Endothelial cell (in vitro differentiated cells): ENCODE measurements at places on chromosomes 7 and 10.

DNA sequence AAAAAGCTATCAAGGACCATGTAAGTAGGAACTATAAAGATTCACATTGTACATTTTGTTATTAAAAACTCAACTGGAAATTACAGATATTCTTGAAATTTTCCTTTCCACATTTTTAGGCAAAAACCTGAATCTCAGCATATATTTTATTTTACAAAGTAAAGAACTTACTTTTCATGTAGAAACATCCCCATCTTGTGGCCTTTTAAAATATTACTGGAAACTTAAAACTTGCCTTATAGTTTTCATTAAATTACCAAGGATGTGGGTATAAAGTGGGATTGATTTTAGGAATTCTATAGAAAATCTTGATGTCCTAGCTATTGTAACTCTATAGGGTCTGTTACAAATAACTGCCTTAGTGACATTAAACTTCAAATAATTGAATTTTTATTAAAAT lies 10.6 kb downstream of the DBF4 start:
- DNase-seq = no peak

GRCh38 chr7:123612024-123612423 lies 10.4 kb downstream of the ASB15 start:
- no peak for DNase-seq

DNA sequence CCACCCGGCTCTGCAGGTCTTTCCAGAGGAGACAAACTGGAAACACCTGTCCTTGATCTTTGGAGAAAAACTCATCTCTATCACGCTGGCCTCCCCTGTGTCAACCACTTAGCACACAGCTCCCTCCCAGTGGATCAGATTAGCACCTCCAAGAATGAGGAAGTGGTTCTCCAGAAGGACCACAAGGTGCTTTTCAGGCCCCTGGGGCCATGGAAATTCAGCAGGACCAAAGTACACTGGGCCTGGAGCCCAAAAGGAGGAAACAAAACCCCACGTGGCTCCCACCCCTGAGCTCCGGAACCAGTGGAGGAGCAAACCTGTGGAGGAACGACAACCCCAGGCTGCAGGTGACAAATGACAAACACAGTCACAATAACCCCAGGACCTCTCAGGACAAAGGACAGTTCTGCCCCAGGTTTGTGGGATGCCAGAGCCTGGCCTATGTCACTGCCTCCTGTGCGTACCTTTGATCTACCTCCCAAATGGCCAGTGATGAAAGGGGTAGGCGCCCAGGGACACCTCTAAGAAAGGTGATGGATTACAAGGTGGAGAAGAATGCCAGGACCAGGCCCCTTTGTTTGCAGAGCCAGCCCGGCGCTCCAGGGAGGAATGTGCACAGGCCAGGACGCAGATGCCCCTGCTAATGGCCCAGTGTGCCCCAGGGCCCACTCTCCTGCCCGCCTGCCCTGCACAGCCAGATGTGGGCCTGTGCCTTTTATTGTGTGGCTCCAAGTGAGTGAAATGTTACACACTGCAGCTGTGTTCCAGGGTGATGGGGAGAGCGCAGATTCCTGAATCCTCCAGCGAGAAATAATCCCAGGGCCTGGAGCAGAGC lies 5.7 kb downstream of the TNS3 start:
- DNase-seq = no peak

- DNase-seq = peak; percentile 62
Measured at GRCh38 chr7:142557971-142558582, 191.2 kb upstream of the PRSS1 start.

DNA sequence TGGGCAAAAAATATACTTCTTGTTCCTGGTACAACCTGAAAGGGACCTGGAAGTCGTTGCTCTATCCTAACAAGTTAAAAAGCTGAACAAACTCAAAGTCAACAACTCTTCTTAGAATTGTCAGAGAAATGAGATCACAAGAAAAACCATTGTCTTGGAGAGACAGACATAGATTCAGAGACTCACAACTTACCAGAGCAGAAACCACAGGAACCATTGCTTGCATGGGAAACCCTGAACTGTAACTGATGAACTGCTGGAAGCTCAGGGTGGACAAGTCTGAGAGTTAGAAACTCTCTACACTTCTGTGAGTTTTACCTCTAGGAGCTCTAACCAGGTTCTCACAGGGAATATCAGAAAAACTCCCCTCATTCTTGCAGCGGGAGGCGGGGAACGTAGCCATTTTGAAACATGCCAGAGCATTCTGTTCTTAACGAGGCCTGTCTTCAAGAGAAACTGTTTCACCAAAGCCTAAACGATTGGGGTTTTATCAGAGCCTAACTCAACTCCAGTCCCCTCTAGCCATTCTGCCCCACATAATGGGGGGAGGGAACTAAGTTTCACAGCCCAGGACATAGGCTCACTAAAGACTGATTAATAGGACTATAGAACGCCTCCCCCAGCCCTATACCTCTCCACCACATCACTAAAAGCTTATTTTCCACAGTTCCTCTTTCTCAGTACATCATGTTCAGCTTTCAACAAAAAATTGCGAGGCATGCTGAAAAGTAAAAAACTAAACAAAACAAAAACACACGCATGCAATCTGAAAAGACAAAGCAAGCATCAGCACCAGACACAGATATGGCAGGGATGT lies 12.0 kb upstream of the GSDME start:
- no peak for DNase-seq

GRCh38 chr10:34967335-34967880 lies 122.7 kb downstream of the CUL2 start:
- no peak for DNase-seq

DNA sequence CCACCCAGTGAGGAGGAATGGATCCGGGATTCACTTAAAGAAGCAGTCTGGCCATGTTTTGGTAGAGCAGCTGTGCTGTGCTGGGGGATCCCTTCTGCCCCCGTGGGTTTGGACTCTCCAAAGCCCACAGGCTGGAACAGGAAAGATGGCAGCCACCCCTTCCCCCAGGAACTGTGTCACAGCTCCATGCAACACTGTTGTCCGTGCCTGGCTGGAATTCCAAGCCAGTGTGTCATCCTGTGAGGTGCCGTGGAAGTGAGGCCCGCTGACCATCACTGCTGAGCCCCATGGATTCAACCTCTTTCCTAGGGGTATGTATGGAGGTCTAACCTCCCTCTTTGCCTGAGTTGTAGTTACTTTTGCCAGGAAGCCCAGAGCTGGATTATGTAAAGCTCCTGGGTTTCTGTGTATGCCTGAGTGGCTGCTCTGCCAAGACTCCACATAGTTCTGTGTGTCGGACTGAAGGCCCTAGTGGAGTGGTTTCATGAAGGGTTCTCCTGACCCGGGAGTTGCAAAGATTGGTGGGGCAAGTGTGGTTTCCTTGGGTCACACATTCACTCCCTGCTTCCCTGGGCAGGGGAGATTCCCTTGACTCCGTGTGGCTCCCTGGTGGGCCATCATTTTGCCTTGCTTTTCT lies 35.1 kb upstream of the PCGF5 start:
- no peak for DNase-seq

GRCh38 chr10:105243381-105243780 lies 602.3 kb downstream of the SORCS3 start:
- DNase-seq = no peak

DNA sequence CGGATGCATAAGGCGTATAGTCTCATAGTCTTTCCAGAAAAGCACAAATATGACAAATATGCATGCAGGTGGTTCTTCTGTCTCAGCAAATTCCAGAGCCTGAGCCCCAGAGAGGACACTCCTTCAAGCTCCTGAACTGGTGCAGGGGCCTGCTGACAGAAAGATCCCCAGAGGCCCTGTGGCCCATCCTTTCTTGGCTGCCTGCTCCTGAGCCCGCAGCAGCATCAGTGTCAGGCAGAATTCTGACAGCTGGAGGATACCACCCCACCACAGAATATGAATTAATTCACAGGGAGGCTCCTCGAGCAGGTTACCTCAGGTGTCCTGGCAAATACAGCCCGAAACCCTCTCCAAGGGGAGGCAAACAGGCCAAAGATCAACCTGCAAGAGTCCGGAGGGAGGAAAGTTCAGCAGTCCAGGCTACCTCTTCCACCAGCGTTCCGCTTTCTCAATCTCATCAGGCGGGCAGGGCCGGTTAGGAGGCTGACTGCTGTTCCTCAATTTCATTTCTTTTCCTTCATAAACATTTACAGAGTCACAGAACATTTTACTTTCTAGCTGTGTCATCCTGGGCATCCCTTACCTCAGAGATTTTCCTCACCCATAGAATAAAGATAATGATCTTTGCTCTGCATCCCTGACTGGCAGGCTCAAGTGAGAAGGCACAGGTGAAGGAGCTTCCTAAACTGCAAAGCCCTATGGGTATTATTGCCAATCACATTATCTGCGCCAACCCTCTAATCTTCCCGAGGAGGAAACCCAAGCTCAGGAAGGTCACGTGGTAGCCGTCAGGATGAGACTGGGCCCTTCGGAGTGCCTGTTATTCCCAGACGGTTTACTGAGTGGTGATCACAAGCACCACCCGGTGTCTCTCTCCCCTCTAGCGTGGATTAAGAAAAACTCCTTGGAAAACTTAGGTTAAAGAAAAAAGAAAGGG lies 1.4 kb downstream of the DNAJB12 start:
- no peak for DNase-seq

DNA sequence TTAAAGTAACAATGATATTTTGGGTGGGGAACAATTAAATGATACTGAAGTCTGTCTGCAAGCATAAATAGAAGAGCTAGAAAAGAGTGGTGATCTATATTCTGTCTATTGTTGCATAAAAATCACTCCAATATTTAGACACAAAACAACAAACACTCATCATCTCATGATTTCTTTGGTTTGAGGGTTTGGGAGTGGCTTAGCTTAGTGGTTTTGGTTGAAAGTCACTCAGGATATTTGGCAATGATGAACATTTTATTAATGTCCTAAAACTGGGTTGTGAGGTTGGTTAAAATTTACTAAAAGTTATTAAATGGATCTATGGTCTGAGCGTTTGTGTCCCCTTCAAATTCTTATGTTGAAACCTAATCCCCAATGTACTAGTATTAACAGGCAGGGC lies 54.7 kb upstream of the EGFR start:
- no peak for DNase-seq
